ENCODE measurements at places on chromosomes 11 and 22.

- DNase-seq, result no peak
Measured at GRCh38 chr11:133818302-133818701, 27.0 kb downstream of the SPATA19 start.

- DNase-seq, result no peak
Measured at GRCh38 chr22:46483353-46483752, 54.1 kb downstream of the CELSR1 start.

GRCh38 chr11:126140201-126140925 lies 71.1 kb downstream of the RPUSD4 start:
- DNase-seq, result peak; percentile 76

- no peak for DNase-seq
Measured at GRCh38 chr11:79939111-79939510, 498.3 kb upstream of the TENM4 start.

DNA sequence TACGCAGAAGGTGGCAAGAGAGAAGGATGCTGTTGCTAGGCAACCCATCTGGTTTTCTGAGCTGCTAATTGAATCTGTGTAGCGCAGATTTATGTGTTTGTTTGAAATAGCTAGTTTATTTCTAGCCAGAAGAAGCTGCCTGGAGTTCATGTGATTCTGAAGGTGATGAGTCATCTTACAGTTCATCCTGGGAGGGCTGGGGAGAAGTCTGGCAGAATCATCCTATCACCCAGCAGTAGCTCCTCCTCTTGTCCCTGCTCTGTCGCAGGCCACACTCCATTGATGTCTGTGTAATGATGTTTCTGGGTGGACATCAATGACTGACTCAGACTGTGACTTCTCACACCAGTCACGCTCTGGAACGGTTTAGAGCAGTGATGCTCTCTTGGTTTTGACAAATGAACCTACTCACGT lies 4.8 kb upstream of the FBXO7 start:
- peak; percentile 38 for DNase-seq

DNA sequence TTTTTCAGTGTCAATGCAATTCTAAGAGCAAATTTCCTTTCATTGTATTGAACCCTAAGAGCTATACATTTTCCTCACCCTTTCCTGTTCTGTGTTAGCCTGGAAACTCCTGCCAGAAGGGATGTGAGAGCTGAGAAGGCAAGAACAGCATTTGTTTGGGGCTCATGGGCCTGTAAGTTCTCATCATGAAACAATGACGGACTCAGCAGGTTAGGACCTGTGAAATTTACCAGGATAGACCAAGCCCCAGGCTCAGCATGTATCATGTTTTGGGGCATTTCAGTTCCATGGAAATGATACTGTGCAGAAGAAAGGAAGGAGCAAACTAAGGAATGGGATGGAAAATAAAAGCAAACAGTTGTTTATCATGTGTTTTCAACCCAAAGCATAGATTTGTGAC lies 41.6 kb downstream of the NTM start:
- no peak for DNase-seq

GRCh38 chr11:114083391-114084252 lies 24.1 kb downstream of the ZBTB16 start:
- no peak for DNase-seq

- DNase-seq, result peak; percentile 63
Measured at GRCh38 chr11:6397636-6398035, 7.4 kb downstream of the SMPD1 start.

DNA sequence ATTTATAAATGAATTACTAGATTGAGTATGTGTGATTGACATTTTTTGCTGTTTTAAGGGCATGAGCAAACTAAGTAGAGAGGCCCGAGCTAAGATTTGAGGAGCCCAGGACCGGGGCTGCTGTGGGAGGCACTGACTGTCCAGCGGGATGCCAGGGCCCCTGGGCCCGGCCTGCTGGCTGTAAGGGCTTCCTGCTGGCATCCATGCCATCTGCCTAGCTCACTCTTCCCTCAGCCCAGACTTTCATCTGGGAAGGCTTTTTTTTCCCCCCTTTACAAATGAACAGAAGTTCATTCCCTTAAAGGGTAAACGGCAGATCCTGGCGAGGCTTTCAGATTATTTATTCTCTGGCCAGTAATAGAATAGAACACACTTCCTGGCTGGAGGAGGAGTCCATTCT lies 16.0 kb upstream of the TP53I11 start:
- no peak for DNase-seq

- DNase-seq, result no peak
Measured at GRCh38 chr11:121207485-121208115, 85.0 kb upstream of the SC5D start.

GRCh38 chr22:37063431-37064420 lies 12.2 kb downstream of the KCTD17 start:
- no peak for DNase-seq

- DNase-seq, result no peak
Measured at GRCh38 chr11:75714211-75714610, 3.4 kb upstream of the MOGAT2 start.

DNA sequence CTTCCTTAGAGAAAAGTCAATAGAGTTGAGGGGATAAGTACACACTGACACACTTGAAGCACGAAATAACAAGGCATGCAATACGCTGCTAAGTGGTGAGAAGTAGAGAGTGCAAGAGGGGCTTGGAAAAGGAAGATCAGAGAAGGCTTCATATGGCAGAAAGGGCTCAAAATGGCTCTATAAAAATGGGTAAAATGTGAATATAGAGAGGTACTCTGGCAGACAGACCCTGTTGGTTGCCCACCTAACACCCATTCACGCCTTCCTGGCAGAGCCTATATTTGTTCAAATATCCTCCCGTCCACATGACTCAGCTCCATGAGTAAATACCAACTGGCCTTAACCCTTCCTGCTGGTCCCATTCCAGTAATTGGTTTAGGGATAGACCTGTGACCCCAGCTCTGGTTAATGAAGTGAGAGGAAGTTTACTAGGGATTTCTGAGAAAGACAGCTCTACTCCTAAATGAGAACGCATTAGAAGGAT lies 38.9 kb upstream of the CCDC34 start:
- DNase-seq, result no peak

GRCh38 chr11:45105233-45105983 lies 41.0 kb upstream of the PRDM11 start:
- DNase-seq, result peak; percentile 81

GRCh38 chr11:10990637-10991193 lies 132.9 kb upstream of the ZBED5 start:
- no peak for DNase-seq

- DNase-seq, result no peak
Measured at GRCh38 chr11:104015649-104016415, 20.6 kb upstream of the DDI1 start.

- DNase-seq, result no peak
Measured at GRCh38 chr11:63765688-63766241, 2.8 kb downstream of the ZFTA start.

DNA sequence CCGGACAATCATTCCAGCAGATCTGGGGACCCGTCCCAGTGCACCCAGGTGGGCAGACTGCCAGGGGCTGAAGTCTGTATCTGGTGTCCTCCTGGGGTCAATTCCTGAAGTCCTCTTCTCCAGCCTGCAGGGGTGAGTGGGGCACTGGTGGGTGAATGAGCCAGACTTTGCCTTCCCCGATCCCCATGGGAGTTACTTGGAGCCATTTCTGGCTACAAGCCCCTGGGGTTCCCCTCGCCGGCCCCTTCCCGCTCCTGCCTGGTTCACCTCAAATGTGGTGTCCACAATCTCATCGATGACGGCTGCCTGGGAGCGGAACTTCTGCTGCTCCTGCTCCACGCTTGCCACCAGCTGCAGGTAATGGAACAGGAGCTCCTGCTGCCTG lies 5.0 kb downstream of the CST6 start:
- no peak for DNase-seq

DNA sequence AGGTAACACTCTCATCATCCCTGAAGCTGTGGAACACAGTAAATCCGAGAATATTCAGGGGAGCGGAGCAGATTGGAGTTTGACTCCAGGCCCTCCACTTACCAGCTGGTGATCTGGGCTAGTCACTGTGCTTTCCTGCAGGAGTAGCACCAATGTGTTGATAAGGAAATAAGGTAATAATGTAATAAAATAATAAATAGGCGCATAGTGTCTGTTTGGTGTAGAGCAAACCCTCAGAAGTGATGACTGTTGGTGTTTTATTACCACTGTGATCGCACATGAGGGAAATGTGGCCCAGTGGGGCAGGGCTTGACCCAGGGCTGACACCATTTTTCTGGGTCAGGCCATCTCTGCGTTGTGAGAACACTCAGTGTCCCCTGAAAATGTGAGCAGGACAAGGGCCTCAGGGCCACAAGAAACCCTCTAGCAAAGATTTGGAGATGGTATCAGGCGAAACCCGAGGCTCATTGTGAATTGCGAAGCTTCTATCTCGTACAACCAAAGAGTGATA lies 563.9 kb upstream of the B3GAT1 start:
- DNase-seq, result no peak

- peak; percentile 97 for DNase-seq
Measured at GRCh38 chr22:45548991-45549761, 46.5 kb downstream of the FBLN1 start.

GRCh38 chr11:73510106-73510505 lies 87.8 kb downstream of the FAM168A start:
- DNase-seq, result no peak

DNA sequence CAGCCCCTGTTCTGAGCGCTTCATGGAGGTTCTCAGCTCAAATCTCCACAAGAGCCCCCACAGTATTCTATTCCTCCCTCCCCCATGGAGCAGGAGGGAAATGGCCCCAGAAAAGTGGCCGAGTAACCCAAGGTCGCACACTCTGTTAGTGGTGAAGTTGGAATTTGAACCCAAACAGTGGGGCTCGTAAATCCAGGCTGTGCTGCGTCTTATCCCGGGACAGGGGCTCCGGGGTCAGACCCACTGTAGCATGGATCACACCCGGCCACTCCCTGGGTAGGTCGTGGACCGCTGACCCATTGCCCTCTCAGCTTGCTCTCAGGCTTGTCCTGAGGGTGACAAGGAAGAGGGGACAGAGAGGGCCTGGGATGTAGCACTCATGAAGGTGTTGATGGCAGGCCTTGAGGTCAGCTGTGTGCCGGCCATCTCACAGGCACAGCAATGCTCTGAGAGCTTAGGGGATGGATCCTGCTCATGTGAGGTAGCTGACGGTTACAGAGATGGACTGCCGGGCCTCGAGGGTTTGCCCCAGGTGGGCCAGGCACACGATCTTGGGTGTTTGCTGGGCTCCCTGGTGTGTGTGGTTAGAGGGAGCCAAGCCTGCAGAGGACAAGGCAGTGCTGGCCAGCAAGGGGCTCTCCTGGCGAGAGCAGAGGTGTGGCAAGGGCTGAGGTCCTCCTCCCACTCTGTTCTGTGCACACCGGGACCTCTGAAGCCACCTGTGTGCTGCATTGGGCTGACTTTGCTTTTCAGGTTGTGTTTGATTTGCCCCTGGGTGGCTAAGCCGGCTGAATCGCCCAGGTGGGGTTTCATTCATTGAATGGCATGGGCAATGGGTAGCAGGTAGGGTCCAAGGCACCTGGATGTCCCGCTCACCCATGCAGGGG lies 2.3 kb upstream of the FGF19 start:
- DNase-seq, result no peak

GRCh38 chr11:90822996-90823395 lies 600.1 kb upstream of the CHORDC1 start:
- DNase-seq, result peak; percentile 93

DNA sequence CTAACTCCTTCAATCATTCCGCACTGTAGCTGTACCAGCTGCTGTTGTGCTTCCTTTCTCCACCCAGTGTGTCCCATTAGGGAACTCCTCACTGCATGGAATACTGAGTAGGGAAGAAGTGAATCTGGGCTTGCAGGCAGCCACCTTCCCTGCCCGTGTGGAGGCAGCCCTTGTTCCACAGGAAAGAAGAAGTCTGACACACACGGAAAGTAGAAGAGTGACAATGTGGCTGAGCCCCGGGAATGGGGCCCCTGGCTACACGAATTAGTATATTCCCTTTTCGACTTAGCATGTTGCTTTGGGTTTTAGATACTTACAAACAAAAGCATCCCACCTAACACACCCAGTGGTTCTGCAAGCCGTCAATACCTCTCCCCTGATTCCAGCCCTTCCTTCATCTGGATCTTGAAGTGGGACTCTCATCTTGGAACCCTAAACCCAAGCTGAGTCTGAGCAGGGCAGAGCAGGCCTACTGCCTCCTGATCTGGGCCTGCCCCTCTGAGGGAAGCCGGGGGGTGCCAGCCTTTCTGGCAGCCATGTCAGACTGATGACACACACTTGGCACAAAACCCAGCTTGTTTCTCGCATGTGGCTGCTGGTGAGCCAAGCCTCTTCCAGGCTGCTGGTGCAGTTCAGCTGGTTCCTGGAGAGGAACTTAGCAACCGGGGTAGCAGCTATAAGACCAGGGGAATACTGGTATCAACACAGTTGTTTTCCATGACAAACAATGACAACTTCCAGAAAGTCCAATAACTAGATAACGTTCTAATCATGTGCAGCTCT lies 71.6 kb downstream of the C11orf58 start:
- peak; percentile 50 for DNase-seq

DNA sequence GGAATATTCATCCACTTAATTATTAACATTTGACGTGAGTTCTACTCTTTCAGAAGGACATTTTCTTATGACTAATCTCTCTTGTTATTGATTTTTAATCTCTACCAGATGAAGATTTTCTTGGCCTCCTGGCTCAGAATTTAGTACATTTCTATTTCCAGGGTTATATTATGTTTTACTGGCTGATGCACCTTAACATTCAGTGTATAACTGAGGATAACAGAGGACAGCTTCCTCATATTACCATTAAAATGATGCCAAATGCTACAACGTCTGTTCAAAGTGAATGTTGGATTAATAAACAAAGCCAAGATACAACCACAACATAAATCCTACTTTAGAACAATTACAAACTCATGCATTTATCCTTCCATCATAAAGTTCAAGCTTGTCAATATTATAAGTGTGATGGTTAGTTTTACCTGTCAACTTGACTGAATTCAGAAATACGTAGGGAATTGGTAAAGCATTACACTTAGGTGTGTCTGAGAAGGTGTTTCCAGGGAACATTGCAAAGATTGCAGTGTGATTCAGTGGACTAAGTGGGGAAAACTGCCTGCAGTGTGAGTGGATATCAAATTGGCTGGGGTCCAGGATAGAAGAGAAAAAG lies 485.2 kb downstream of the LRRC4C start:
- DNase-seq, result no peak

DNA sequence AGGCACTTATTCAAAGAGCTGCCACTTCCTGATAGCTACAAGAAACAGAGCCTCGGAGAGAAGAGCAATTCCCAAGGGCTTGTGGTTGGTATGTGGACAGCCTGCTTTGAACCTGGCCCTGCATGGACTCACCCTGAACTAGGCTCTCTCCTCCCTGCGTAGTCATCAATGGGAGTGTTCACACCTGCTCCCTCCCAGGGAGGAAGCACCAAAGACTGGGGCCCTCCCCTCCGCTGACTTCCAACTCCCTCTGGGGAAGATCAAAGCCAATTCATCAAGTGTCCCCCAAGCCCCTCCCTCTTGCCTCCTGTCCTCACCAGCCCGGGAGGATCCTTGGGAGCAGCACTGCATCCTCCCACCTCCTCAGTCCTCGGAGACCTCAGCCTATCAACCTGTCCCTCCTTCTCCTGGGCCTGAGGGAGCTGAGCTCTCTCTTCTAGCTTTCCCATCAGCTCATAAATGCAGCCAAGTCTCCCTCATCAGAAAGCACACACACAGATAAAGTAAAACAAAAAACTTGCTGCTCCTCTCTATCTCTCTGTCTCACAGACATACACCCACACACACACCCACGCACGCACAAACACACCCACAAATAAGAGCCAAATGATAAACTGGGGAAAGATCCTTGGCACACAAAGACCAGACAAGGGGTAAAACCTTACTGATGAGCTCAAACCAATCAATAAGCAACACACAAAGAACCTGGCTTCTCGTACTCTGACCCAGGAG lies 3.3 kb downstream of the A4GALT start:
- DNase-seq, result no peak

- DNase-seq, result no peak
Measured at GRCh38 chr11:122337704-122338103, 221.7 kb upstream of the BLID start.

- DNase-seq, result no peak
Measured at GRCh38 chr11:63592975-63593395, 21.2 kb downstream of the PLAAT3 start.

All from umbilical cord (tissue), 2 donors.